ENCODE measurements at places on chromosomes 4 and X. TPM values are rescaled to one million over a fixed set of nuclear protein-coding genes. Genes with fewer than 3 reads are reported as not detected.

- H3K4me3 ChIP-seq = no peak within 1 kb of the TSS
- H3K27me3 ChIP-seq = no peaks in the 10 kb centered on the region
- H3K4me1 ChIP-seq = peaks cover 5% of the 10 kb centered on the region
- DNase-seq = peak; percentile 32
- no peaks in the 10 kb centered on the region for H3K36me3 ChIP-seq
Measured at GRCh38 chrX:148500423-148501385, at the start of gene AFF2. Gene AFF2, plus strand, starts transcription at chrX:148500617. Its CDS starts 481 bp downstream, at chrX:148501098.

- H3K4me1 ChIP-seq = no peaks in the 10 kb centered on the region
- no peaks in the 10 kb centered on the region for H3K27me3 ChIP-seq
- H3K36me3 ChIP-seq = peaks cover 5% of the 10 kb centered on the region
- no peak for DNase-seq
- H3K27ac ChIP-seq = no peak overlapping the region
Measured at GRCh38 chr4:41683326-41683725, 65.2 kb downstream of the PHOX2B start.

DNA sequence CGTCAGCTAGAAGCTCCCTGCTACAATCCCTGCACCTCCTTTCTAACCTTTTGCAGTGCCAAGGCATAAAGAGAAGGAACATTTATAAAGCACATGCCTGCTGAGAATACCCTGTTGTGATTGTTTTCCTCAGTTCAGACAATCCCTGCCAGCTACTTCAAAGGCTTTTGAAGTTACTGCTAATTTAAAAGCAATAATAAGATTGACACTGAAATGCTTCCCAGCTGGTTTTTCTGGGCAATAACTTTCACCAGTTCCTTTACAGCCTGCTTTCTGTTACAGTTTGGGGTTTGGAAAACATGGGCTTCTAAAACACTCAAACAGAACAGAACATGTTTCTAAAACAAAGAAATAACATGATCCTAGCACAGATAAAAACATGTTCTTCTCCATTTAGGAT lies 232.3 kb upstream of the CPEB2 start:
- H3K36me3 ChIP-seq = no peaks in the 10 kb centered on the region
- no peak overlapping the region for H3K27ac ChIP-seq

Gene PFKFB1
- total RNA-seq = 2.9 TPM

DNA sequence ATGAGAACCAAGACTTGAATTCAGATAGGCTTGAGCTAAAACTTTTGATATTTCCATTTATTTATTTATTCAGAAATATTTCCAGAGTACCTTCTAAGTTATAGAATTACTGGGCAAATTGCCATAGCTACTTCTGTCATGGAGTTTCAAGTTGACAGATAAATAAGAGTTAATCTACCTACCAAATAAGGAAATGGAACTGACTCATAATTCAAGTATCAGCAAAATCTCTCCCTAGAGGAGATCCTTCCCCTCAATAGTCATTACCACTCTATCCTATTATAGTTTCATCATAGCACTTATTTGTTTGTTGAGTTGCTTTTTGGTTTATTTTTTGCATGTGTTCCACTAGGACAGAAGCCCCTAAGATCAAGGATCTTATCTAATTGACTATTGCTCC lies 48.8 kb upstream of the CCSER1 start:
- no peaks in the 10 kb centered on the region for H3K27me3 ChIP-seq
- no peak overlapping the region for H3K4me3 ChIP-seq
- no peak overlapping the region for H3K27ac ChIP-seq
- no peak for DNase-seq
- no peaks in the 10 kb centered on the region for H3K36me3 ChIP-seq
- no peaks in the 10 kb centered on the region for H3K4me1 ChIP-seq

- H3K27ac ChIP-seq = no peak overlapping the region
- DNase-seq = no peak
- no peaks in the 10 kb centered on the region for H3K27me3 ChIP-seq
- H3K4me3 ChIP-seq = no peak overlapping the region
Measured at GRCh38 chrX:46407753-46408130, 137.5 kb downstream of the ZNF674 start.

Gene SYTL4
- total RNA-seq = 5.2 TPM

Gene SOWAHB
- 30.5 TPM for total RNA-seq

Gene ADH1B
- 1,460 TPM for total RNA-seq

- peaks cover 18% of the 10 kb centered on the region for H3K4me1 ChIP-seq
- peaks cover 4% of the 10 kb centered on the region for H3K27me3 ChIP-seq
- peak within 1 kb of the TSS; percentile 57 for H3K4me3 ChIP-seq
Measured at GRCh38 chr4:140568507-140569306, at the start of gene UCP1. Gene UCP1, minus strand, starts transcription at chr4:140568961. Its CDS starts 232 bp downstream, at chr4:140568729.

GRCh38 chrX:11792461-11793421 lies 34.7 kb downstream of the MSL3 start:
- no peaks in the 10 kb centered on the region for H3K27me3 ChIP-seq
- H3K4me3 ChIP-seq = no peak overlapping the region
- H3K4me1 ChIP-seq = no peaks in the 10 kb centered on the region

DNA sequence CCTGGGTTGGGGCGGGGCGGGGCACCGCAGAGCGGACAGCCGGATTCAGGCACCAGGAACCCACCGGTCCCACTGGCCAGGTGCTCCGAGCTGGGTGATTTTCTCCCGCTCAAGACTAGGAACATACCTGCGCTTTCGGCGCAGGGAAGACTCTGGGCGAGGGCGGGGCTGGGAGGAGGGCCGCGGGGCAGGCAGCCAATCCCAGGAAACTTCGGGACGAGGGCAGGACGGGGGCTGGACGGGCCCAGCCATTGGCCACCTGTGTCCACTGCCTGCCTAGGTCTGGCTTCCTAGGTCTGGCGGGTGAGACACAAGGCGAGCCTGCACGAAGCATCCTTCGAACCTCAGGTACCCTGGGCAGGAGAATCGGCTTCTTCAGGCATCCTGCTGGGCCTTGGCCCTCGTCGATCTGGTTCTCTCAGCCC lies 274 bp upstream of the ERVMER34-1 start:
- no peaks in the 10 kb centered on the region for H3K36me3 ChIP-seq
- H3K27me3 ChIP-seq = peaks cover 4% of the 10 kb centered on the region
- H3K27ac ChIP-seq = no peak overlapping the region
- H3K4me1 ChIP-seq = peaks cover 11% of the 10 kb centered on the region

Gene TRPC5OS
- not detected for total RNA-seq

Gene TRPC3
- total RNA-seq = 0.08 TPM

DNA sequence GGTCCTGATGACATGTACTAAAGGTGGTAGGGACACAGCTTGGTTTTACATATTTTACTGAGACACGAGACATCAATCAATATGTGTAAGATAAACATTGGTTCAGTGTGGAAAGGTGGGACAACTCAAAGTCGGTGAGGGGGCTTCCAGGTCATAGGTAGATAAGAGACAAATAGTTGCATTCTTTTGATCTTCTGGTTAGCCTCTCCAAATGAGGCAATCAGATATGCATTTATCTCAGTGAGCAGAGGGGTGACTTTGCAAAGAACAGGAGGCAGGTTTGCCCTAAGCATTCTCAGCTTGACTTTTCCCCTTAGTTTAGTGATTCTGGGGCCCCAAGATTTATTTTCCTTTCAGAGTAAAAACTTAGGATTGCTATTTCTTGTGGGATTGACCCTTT lies 706.9 kb downstream of the GLUD2 start:
- H3K36me3 ChIP-seq = no peaks in the 10 kb centered on the region
- DNase-seq = no peak
- no peak overlapping the region for H3K4me3 ChIP-seq
- no peaks in the 10 kb centered on the region for H3K27me3 ChIP-seq

GRCh38 chrX:46180258-46180687 lies 364.9 kb downstream of the ZNF674 start:
- DNase-seq = no peak
- H3K4me3 ChIP-seq = no peak overlapping the region
- no peaks in the 10 kb centered on the region for H3K4me1 ChIP-seq
- no peak overlapping the region for H3K27ac ChIP-seq

Gene UCP1
- not detected for total RNA-seq

DNA sequence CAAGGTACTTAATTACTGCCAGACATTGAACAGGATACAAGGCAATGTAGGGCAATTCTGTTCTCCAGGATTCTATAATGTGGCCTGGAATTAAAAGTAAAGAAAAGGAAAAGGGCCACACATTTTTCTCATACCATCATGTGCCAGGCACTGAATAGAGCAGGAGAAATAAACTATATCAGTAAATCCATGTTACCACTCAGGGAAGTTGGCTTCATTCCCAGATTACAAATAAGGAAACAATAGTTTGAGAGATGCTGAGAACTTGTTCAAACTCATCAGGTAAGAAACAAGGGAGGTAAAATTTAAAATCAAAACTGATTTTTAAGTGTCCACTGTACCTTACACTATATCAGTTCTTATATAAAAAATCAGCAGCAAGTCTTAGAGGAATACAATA lies 645.0 kb upstream of the ATOH1 start:
- no peaks in the 10 kb centered on the region for H3K27me3 ChIP-seq
- no peak overlapping the region for H3K27ac ChIP-seq
- no peaks in the 10 kb centered on the region for H3K36me3 ChIP-seq

GRCh38 chr4:73772363-73772762 lies 32.0 kb downstream of the CXCL8 start:
- peaks cover 11% of the 10 kb centered on the region for H3K4me1 ChIP-seq
- no peaks in the 10 kb centered on the region for H3K27me3 ChIP-seq
- no peak overlapping the region for H3K4me3 ChIP-seq
- no peak for DNase-seq
- H3K27ac ChIP-seq = no peak overlapping the region
- no peaks in the 10 kb centered on the region for H3K36me3 ChIP-seq
